ENCODE measurements at places on chromosomes 7 and 10.

- DNase-seq, result peak; percentile 52
Observed at GRCh38 chr10:112307358-112308124, 24.3 kb downstream of the TECTB start.

GRCh38 chr7:18667466-18667865 lies 171.9 kb downstream of the HDAC9 start:
- DNase-seq, result no peak

DNA sequence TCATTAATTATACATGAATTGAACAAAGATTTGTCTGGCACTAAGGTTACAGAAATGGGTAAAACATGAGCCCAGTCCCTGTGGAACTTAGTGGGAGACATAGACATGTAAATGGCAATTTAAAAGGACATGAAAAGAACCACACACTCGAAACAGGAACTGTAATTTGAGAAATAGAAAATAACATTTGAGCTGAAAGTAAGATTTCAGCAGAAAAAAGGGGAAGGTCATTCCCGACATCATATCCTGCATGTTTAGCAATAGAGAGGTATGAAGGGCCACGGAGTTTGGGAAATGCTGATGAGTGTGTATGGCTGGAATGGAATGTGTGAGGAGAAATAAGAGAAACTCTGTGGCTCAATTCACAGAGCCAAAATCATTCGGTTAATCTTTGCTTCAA lies 175.4 kb upstream of the AHR start:
- DNase-seq, result no peak

GRCh38 chr7:41024126-41024525 lies 678.8 kb downstream of the INHBA start:
- no peak for DNase-seq
